Hematopoietic multipotent progenitor cell treated with erythropoietin and hydrocortisone succinate and interleukin-3 and kit ligand, for 4 days (in vitro differentiated cells): ENCODE measurements at places on chromosomes 1 and 21.

DNA sequence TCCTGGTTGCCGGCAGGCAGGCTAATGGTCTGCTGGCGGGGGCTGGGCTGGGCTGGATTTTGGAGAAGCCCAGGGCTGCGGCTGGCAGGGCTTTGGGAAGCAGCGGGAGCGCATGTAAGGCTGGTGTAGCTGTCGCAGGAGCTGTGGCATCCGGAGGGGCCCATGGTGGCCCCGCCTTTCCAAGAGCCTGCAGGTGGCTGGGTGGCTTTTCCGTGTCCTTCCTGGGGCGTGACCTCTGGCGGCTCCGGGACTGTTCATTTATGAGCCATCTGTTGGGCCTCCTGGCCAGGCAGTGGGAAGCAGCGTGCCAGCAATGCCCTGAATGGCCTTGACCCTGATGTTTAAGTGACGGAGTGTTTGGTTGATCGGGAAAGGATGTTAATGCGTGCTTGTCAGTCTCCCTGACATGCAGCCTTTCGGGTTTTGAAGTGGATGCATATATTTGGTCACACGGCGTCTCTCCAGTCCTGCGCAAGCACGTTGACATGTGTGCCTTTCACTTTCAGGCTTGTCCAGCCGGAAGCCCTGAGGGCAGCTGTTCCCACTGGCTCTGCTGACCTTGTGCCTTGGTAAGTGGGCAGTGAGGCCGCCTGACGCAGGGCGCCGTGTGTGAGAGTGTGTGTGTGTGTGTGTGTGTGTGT, 38.5 kb downstream of the AGPAT3 start:
- no peak for DNase-seq

DNA sequence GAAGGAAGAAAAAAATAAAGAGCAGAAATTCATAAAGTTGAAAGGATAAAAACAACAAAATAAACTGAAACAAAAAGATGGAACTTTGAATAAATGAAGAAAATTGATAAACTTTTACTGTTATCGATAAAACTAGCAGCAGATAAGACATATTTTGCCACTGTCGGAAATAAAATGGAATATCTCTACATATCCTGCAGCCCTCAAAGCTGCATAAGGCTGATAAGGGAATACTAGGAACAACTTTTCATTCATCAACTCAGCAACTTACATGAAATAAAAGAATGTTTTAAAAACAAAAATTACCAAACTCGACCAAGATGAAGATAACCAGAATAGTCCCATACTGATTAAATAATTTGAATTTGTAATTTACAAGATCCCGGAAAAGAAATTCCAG, 48.0 kb upstream of the GRIK1 start:
- DNase-seq, result no peak

DNA sequence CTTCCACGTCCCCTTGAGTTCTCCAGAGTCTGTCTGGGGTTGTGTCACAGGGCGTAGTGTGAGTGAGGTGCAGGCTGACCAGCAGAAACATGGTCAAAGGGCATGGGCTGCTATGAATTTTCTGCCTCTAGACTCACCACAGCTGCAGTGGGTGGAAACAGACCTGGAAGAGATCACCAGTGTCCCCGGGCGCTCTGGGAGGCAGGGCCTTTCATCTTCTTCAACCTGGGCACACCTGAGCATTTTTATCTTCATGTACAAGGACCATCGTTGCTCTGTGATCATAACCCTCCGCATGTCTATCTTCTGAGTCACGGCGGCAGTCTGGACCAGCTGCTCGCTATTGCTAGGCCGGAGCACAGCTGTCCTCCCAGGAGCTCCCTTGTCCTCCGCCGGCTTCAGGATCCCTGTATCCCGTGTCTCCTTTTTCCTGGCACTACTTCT, 29.6 kb downstream of the DEGS1 start:
- DNase-seq, result no peak

DNA sequence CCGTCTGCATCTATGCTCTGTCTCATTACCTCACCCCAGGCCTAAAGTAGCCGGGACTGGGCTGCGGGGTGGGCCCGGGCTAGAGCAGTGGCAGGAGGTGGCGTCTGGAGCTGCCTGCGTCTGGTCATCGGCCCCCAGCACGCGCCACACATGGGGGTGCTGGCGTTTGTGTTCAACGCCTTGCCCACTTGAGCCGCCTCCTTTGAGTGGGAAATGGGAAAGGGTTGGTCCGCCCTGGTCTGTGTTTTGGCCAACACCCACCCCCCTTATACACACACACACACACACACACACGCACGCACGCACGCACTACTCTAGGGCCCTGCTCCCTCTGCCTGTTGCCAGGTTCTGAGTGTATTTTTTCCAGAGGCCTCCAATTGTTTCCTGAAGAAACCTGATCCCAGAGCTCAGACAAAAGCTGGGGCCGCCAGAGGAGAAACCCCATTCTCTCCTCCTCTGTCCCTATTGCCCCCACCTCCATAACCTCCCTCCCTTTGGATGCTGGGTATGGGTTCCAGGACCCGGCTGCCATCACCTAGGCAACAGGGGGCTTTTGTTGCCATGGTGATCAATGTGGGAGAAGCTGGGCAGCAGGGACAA, 10.1 kb downstream of the VANGL2 start:
- no peak for DNase-seq

DNA sequence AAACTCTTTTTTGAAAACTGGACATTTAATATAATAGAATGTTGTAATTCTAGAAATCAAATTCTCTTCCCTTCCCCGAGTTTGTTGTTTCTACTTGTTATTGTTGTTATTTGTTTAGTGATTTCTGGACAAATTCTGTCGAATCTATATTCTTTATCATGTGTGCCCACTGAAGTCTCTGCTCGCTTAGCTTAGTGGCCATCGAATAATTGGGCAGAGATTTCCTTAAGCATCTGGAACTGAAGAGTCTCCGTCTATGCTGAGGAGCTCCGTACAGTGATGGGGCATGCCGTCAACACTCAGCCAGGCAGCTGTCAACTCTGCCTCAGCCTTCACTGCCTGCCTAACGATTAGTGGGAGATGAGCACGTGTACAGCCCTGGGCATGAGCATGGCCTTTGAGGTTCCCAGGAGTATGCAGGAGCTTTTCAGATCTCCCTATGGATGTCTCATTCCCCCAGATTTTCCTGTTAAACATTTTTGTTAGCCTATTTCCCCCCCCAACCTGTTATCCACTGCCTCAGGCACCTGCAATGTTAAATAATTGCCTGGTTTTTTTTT, 66.8 kb downstream of the SLX9 start:
- no peak for DNase-seq

DNA sequence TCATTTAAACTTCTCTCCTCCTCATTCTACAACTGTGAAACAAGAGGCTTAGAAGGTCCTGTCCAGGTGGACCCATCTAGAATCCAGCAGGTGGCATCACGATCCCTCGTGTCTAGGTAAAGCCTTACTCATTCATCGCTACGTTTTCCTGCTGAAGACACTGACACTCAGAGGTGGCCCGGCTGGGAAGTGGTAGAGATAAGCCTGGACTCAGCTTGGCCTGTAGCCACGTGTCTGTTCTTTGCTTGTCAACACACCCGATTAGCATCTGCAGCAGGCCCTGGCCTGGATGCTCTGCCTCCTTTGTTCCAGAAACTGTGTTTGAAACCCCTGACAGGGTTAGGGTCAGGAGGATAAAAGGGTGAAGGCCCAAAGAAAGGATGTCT, 43.4 kb downstream of the PARP1 start:
- no peak for DNase-seq

DNA sequence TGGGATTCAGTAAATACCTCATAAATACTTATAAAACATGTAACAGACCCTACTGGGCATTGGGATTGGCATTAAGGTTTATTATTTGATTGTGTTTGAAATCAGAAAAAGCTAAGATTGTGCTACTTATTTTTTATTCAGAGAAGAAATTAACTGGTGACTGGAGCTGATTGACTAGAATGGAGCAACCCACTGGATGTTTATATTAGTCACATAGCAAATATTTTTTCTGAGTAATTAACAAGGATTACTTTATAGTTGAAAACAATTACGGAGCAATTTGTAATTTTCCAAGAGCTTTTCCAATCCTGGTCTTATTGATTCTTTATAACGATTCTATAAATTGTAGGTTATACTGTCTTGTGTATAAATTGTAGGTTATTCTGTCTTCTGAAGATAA, 208.7 kb downstream of the HLX start:
- DNase-seq, result no peak

DNA sequence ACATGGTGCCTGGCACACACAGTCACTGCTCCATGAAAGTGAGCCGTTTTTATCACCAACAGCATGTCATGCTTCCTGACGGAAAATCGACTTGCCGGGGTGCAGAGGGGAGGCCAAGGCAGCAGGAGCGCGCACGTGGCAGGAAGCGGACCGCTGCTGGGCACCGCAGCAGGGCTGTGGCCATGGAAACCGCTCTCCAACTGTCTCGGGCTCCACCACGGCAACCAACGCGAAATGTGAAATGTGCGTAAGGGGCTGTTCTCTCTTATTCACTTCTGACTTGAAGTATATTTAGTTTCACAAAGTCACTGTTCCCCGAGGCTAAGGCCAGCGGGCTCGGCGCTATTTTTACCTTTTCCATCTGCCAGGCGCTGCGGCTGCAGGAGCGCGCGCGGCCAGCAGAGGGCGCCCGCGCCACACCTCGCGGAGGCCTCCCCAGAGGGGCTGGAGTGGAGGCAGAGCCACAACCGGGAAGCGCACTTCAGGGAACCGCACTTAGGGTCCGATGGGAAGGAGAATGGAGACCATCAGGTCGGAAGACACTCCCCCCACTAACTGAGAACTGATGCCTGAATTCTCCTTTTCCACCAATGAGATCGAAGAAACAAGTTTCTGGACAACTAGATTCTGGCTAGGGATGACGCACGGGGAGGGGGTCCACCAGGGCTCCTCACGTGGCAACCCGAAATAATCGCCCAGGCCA, 19.7 kb downstream of the RCC2 start:
- DNase-seq, result peak; percentile 76

DNA sequence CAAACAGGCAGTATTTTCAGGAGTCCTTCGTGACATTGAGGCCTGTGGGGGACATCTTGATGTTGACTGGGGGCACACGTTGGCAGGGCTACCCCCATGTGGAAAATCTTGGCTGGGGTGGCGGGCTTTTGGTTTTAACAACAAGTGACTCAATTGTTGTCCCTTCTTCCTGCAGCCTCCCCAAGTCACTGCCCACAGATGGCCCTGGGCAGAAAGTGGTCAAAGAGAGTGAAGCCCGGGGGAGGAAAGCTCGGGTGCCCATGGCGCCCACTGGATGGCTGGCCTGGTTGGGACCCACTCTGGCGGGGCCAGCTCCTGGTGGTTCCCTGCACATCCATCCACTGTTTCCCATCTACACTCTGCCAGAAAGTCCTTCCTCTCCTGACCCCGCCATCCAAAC, 24.6 kb upstream of the ZNF648 start:
- DNase-seq, result no peak

DNA sequence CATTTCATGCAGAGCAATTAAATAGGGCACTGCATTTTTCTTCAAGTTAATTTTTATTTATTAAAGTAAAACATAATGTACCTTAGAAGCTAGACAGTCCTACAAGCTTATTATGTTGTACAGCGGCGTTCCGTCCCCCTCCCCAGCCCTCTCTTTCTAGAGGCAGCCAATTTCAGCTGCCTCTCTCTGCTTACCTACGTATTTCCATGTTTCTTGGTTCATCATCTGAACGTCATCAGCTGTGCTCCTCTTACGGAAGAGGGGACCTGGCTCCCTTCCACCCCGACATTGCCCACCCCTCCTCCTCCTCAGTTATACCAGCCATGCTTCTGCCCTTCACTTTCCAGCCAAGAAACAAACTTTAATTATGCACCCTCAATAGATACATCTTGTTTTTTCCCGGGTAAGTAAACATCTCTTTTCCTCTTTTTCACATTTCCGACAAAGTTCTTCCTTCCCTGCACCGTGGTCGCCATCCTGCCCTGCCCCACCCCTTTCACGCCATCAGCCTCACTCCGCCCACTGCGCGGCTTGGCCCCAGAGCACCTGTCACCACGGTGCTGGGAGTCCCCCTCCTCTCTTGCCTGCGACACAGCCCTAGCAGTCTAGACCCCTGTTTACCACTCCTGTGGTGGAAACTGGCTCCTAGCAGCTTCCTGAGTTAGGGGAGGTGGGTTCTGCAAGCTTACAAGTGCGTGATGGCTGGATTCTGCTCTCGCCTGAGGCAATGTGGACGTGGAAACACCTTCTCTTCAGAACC, 57.9 kb downstream of the SLC37A1 start:
- DNase-seq, result no peak

DNA sequence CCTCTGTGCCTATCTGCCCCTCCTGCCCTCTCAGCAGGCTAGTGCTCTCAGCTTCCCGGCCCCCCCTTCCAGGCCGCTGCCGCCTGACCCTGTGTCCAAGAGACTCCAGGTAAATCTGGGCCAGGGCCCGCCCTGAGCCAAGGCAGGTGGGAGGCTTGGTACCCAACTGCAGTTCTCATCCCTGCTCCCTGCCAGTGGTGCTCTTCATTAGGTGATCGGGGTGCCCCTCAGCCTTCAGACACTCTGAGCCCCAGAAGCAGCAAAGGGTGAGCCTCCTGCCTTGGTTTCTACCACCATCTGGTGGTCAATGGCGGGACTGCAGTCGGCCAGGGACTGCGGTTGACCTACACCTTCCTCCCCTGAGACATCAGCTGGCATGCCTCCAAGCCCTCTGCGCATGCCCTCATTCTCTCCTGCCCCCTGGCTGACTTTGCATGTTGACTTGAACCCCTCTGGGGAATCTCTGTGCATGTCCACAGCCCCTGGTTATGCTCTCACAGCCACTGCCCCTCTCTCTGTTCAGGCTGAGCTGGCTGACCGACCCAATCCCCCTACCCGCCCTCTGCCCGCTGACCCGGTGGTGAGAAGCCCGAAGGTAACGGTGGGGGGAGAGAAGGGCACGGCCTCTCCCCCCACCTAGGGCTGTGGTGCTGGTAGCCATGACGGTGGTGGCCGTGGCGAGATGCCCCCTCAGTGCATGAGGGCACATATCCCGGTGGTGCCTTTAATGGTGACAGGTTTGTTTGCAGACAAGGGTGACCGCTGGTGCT, 2.0 kb upstream of the EFNA4 start:
- peak; percentile 94 for DNase-seq

GRCh38 chr1:119341372-119341947, 27.1 kb upstream of the HAO2 start:
- no peak for DNase-seq

- DNase-seq, result no peak
Measured at GRCh38 chr21:16777041-16777720, 735.7 kb upstream of the CXADR start.

DNA sequence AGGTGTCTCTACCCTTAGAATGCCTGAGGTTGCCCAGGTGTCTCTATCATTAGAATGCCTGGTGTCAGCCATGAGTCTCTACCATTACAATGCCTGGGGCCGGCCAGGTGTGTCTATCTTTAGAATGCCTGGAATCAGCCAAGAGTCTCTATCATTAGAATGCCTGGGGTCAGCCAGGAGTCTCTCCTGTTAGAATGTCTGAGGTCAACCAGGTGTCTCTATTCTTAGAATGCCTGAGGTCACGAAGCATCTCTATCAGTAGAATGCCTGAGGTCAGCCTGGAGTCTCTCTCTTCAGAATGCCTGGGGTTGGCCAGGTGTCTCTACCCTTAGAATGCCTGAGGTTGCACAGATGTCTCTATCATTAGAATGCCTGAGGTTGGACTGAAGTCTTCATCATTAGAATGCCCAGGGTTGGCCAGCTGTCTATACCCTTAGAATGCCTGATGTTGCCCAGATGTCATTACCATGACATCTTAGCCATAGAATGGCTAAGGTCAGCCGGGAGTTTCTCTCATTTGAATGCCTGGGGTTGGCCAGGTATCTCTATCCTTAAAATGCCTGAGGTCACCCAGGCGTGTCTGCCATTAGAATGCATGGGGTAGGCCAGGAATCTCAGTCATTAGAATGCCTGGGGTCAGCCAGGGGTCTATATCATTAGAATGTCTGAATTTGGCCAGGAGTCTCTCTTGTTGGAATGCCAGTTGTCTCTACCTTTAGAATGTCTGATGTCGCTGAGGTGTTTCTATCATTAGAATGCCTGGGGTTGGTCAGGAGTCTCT, 44.0 kb downstream of the RNF187 start:
- no peak for DNase-seq
